ENCODE measurements at places on chromosomes 1 and 21.

DNA sequence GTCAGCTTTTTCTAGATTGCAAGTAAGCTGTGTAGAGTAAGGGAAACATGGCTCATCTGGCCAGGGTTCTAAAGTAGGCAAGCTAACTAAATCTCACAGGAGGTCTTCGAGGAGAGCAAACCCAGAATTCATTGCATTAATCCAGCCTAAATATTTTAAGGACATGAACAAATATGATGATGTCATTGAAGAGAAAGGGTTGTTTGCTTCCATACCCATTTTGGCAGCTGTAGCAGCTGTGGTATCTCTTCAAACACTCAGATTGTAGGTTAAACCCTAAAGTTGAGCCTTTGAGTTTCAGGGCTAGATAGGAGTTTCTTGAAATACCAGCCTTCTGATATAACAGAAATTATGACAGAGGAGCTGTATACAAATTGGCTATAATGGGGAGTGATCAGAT lies 200.5 kb upstream of the C1orf105 start:
- DNase-seq: no peak

- peak; percentile 28 for DNase-seq
Measured at GRCh38 chr1:21594935-21595897, 73.9 kb downstream of the RAP1GAP start.

DNA sequence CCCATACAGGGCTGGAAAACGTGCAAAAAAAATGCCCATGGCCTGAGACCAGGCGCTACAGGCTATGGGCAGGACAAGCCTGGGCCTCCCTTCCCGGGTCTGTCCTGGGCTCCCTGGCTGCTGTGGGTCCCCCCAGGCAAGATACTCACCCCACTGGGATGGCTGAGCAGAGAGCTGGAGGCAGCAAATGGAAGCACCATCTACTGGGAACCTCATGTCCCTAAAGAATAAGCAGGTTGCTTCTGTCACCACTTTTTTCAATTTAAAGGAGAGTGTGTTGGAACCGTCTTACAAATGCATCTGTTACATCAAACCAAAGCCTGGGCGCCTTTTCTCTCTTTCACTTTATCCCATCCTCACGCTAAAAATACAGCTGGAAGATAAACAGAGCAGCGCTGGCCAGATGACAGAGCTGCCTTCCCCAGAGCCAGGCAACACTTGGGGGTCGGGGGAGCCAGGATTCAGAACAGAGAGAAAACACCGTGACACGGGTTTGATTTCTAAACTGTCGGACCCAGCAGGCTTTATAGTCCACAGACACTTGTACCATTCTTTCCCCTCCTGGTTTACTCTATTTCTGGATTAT lies 262.1 kb upstream of the VAMP3 start:
- DNase-seq: no peak

GRCh38 chr1:206951318-206952100 lies 5.2 kb upstream of the PIGR start:
- DNase-seq: no peak

DNA sequence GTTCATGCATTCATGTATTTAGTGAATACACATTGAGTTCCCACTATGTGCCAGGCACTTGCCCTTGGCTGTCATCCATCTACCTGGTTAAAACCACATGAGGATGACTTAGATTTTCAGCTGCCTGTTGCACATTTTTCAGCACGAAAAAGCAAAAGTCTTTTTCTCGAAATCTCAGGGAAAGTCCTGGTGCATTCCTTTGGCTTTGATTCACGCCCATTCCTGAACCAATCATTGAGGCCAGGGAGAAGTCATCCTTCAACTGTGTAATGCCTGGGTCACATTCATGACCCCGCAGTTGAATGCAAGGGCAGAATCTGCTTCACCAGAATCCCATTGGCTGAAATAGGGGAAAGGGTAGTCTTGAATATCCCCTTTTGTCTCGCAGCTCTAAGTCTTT lies 84.4 kb downstream of the RNF220 start:
- no peak for DNase-seq

DNA sequence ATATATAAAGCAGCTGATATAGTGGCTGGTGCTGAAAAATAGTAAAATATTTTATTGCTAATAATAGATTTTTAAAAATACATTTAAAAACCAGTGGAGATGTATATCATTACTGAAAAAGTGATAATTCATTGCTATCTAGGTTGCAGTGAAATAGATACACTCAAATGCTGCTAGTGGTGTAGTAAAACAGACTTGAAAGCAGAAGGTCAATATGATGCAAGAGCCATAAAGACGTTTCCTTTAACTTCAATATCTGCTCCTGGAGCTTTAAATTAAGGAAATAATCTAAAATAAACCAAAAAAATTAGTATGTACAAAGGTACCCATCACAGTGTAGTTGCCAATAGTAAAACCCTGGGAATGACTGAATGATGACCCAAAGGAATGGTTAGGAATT lies 26.2 kb downstream of the RHEX start:
- no peak for DNase-seq

DNA sequence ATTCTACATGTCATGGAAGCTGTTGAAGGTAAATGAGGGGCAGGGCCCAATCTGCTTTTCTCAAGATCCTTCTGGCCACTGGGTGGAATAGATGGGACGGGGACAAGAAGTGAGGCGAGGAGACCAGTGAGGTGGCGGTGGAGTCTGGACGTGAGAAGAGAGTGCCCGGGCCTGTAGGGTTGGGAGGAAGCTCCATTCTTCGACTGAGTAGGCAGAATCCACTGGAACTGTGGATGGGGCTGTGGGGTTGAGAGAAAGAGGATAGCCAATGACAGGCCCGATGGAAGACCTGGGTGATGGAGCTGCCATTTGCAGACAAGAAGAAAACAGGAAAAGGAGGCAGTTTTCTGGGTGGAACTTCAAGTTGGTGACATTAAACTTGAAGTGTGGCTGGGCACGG lies 10.3 kb downstream of the SLC1A7 start:
- DNase-seq: no peak

All from activated CD8-positive, alpha-beta memory T cell treated with anti-CD3 and anti-CD28 coated beads, Interleukin-2, amount 50 U/mL, for 4 hours (primary cell).